PC-9 (cell line): ENCODE measurements at places on chromosomes 3 and 15. TPM values are rescaled to one million over a fixed set of nuclear protein-coding genes. Genes with fewer than 3 reads are reported as not detected.

The CCK gene
- 2.1 and 2.7 TPM in 2 replicates for total RNA-seq

The ZNF660 gene
- 1.0 and 1.2 TPM in 2 replicates for total RNA-seq

The GOLGA8G gene
- not detected in 2 replicates for total RNA-seq

The HRG gene
- 0.58 and 1.3 TPM in 2 replicates for total RNA-seq

The THPO gene
- total RNA-seq, result not detected in 2 replicates

The GPR62 gene
- not detected in 2 replicates for total RNA-seq

The AP4E1 gene
- total RNA-seq, result 5.7 and 10.0 TPM in 2 replicates

The TMC3 gene
- total RNA-seq, result not detected in 2 replicates

The ADGRG7 gene
- total RNA-seq, result not detected in 2 replicates
